ENCODE measurements at places on chromosomes 4 and X.

- DNase-seq, result no peak
Observed at GRCh38 chr4:77454858-77455257, 150.8 kb upstream of the CXCL13 start.

DNA sequence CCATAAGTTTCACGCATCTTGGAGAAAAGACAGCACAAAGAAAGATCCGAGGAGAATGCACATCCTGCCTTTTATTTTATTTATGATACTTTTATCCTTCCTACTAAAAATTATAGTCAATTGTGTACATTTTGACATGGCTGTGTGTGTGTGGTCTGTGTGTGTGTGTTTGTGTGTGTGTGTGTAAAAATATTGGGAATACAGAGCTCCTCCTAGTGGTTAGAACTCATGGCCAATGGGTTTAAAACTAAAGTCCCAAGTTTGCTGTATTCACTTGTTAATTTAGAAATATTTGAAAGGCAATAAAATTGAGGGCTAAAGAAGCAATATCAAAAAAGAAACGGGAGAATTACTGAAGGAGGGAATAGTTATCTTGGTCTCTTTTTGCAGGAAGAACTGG lies 47.5 kb downstream of the NKX6-1 start:
- no peak for DNase-seq

DNA sequence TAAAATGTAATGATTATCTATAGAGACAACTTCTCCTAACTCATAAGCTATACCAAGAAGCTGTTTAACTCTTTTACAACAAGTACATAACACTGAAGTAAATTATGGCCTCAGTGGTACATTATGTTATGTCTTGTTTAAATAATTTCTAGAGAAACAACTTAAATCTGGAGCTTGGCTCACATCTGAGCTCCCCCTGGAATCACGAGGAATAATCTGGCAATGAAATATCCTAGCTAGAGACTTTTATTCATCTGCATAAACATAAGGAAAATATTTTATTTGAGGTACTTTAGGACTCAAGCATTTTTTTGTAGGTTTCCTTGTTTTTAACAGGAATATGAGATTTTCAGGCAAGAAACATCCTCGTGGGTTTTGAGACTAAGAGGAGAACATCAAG lies 354.7 kb upstream of the SLC7A11 start:
- DNase-seq, result no peak

DNA sequence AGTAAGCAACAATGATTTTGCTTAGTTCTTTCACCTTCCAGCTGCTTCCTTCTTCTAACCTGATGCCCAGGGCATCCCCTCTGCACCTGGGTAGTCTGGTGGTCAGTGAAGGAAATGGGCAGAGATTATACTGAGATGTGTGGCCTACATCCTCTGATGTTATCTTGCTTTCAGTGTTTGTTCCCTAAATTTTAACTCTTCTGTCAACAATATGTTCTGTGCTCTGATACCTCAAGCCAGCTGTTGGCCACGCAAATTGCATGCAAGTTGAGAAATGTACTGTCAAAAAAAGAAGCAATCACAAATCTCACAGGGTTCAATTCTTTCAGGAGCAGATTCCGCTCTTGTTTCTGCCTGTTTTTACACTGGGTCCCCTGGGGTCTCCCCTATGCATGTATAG lies 73.8 kb downstream of the FBXW7 start:
- no peak for DNase-seq

- peak; percentile 84 for DNase-seq
Observed at GRCh38 chrX:46545111-46546005, at the start of gene ZNF674. TSS of gene ZNF674 (minus strand) at chrX:46545421. CDS start at chrX:46542087, 3,334 bp downstream.

DNA sequence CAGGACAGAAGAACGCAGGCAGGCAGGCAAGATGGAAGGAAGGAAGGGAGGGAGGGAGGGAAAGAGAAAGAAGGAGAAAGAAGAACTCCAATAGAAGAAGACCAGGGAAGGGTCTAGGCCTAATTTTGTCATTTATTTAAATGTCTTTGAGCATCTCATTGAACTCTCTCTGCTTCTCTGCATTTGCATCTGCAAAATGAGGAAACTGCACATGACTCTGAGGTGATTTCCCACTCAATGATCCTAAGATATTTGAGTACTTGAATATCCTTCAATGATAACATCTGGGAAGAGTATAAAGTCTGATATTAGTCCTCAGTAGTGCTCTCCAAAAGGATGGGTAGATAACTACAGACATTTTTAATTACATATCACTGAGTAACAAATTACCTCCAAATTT lies 33.1 kb upstream of the RBPJ start:
- no peak for DNase-seq

GRCh38 chr4:3756343-3757059 lies 9.7 kb upstream of the ADRA2C start:
- DNase-seq, result no peak

- DNase-seq, result no peak
Observed at GRCh38 chr4:176793060-176793605, 411 bp upstream of the VEGFC start.

- DNase-seq, result no peak
Observed at GRCh38 chr4:147340111-147340510, 140.8 kb upstream of the EDNRA start.

DNA sequence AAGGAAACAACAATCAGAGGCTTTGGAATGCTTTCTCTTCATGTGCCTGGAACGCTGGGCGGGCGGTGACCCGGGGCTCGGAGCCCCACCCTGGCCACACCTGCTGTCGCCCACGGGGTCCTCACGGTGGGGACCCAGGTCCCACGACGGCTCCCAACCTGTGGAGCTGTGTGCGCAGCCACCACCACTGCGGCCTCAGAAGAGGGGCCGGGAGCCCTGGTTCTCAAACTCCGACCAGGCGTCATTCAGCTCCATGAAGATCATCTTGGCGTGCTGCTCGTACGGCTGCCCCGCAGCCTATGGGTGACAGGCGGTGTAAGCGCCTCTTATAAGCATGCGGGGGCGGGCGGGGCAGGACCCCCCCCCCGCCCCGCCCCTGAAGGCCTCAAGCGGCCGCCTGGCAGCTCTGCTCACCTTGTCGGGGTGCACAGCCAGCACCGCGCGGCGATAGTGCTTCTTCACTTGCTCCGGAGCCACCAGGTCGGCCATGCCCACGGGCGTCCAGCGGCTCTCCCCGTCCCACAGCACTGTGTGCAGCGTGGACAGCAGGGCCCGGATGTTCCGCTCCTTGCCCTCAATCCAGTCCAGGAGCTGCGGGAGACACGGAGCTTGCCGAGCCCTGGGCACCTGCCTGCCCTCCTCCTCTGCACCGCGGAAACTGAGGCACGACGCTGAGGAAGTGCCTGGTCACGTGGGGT lies 23.7 kb upstream of the CPLX1 start:
- DNase-seq, result no peak

GRCh38 chr4:183580849-183581248 lies 76.0 kb downstream of the ING2 start:
- DNase-seq, result no peak

GRCh38 chrX:40062525-40063155 lies 35.1 kb downstream of the BCOR start:
- DNase-seq, result no peak

DNA sequence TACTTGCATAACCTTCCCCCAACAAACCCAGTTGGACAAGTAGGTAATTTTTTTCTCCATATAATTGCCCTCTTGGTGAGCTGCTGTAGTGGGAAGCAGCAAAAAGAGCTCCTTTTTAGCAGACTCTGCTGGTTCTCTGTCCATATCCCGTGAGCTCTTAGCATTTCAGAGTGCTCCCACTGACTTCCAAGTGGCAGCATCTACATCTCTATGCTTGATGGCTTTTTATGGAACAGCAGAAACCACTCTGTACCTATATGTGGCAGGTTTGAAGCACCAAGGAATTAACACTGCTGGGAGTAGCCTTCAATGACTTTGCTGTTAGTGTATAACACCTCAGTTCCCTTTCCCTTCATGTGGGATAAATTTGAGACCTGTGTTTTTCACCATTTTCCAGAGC lies 168.4 kb upstream of the NHS start:
- DNase-seq, result no peak

DNA sequence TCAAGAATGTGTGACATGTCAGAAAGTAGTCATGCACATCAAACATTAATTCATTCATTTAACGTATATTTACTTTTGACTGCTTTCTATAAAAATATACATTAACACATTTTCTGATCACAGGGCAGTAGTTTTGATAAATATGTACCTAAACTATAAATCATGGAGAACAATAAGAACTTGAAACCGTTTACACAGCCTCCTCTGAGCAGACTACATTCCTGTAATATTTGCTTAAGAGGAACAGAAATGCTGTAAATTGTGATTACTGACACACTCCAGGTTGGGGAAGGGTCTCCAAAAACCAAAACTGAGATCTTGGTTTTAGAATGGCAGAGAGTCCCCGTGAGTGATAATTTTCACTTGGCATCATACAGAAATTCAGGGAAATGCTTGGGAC lies 120.7 kb upstream of the PPARGC1A start:
- DNase-seq, result no peak

DNA sequence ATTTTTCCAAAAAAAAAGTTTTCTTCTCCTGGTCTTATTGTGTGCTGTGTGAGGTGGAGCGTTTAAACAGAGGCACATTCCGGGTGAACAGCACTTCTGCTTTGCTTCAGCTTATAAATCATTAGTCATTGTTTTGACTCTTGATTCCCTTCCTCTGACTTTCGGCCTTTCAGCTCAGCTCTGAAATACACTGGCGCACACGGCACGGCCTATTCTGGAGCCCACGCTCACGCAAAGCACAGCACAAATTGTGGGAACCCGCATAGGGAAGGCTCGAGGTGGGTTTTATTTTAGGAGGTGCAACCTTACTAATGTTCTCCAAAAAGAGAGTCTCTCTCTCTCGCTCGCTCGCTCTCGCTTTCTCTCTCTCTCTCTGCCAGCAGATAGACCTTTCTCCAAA lies 4.0 kb downstream of the POU3F4 start:
- no peak for DNase-seq

- no peak for DNase-seq
Observed at GRCh38 chr4:69874507-69874906, 14.6 kb upstream of the SULT1E1 start.

GRCh38 chrX:38311743-38312142 lies 15.6 kb downstream of the RPGR start:
- DNase-seq, result no peak

GRCh38 chrX:16855363-16856075 lies 14.6 kb downstream of the RBBP7 start:
- DNase-seq, result no peak

GRCh38 chr4:163915896-163916295 lies 421.4 kb downstream of the TMA16 start:
- DNase-seq, result no peak

- DNase-seq, result no peak
Observed at GRCh38 chrX:103153661-103154060, 60.7 kb upstream of the NXF3 start.

DNA sequence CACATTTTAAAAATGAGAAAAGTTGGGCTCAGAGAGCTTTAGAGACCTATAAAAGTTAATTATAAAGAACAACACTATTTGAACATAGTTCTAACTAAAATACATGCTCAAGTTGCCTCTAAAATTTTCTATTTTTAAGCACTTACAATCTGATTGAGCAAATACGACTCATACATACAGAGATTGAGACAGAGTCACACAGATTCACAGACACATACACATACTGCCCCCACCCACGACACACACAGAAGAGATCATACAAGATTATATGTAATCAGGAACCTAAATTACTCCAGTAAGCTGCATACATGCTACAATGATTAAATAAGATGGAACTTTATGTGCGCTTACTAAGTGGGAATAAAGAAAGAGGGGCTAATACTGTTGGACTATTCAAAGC lies 2.7 kb upstream of the ASB5 start:
- DNase-seq, result no peak

DNA sequence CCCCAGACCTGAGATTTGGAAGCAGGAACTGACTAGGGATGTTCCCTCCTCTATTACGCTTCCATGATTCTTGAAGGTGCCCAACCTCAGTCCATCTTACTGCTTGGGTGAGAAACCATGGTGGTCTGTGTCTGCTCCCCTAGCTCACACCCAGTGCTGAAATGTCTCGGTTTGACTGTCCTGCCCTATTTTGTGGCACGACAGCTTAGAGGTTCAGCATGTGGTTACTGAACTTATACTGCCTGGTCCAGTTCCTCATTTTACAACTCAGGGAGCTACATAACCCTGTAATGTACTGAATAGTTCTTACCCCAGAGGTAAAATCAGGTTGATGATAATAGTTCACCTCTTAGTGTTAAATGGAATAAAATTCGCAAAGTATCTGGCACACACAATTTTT lies 203.1 kb downstream of the RBM46 start:
- DNase-seq, result no peak

GRCh38 chrX:37993837-37994619 lies 12.3 kb upstream of the SYTL5 start:
- DNase-seq, result peak; percentile 94

- no peak for DNase-seq
Observed at GRCh38 chr4:171981185-171981584, 168.0 kb downstream of the GALNTL6 start.

- DNase-seq, result no peak
Observed at GRCh38 chr4:106985830-106986229, 50.3 kb downstream of the DKK2 start.

DNA sequence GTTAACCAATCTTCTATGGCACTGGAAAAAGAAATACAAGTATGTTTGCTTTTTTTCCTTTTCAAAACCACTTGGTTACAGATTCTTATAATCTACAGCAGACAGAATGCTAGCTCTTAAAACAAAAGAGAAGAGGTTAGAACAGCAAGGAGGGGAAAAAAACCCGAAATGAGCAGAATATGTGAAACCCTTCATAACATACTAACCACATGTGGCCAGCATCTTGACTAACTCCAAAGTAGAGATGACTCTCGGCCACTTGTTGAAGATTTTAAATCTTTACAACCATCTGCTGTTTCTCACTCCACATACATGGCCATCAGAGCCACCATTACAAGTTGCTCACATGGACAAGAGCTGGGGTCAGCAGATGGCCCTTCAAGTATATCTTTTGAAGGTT lies 100.3 kb downstream of the PAPSS1 start:
- no peak for DNase-seq

GRCh38 chr4:68718447-68719074 lies 48.1 kb upstream of the UGT2B15 start:
- DNase-seq, result no peak

DNA sequence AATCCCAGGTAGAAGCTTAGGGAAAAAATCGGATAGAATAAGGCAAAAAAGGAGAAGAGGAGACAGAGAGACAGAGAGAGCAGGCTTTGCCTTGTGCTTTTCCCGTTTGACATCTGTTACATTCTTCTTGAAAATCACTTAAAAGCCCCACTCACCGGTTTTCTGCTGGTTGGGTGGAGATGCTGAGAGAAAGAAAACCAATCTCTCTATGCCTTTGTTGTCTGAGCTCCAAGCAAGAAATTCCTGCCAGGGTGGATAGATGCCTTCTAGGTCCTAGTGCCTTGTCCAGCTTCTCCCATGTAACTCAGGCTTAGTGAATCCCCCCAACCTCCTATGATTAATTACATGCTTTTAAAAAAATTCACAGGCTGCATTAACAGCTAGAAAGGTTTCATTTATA lies at the start of gene DCX:
Gene DCX, minus strand, starts transcription at position 210 of the 400 bp plus-strand sequence. CDS start 1,794 bp downstream, outside the sequence.
- no peak for DNase-seq

DNA sequence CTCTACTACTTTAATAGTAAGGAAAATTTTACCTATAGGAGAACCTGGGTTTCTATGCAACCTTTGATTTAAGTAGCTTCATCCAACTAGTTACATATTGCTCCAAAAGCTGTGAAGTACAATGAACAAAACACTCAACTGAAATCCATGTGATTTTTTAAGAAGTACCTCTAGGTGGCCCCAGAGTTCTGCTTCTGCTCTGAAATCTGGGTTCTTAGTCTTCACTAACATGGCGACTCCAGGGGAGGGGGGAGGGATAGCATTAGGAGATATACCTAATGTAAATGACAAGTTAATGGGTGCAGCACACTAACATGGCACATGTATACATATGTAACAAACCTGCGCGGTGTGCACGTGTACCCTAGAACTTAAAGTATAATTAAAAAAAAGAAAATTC lies 73.4 kb upstream of the MAGEB2 start:
- peak; percentile 2 for DNase-seq

GRCh38 chr4:22556495-22556894 lies 40.6 kb upstream of the ADGRA3 start:
- DNase-seq, result no peak
